ENCODE measurements at places on chromosomes 3 and 15.

GRCh38 chr3:61914276-61914675 lies 352.9 kb downstream of the PTPRG start:
- no peak for DNase-seq

DNA sequence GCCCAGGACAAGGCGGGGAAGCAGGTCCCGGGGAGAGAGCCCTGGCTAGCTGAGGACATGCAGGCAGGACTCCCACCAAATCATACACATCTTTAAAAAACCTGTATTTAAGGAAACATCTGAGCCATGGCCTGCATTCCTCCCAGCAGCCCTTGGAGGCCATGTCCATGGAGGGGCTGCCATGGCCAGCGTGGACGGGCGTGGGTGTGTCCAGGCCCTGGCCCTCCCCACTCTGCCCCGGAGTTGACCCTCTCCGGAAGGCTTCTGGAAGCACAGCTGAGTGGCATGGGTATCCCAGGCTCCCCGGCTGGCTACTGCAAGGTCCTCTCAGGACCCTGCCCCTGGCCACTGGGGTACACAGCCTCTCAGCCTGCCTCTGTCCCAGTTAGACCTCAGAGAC lies 149.8 kb downstream of the NSMCE3 start:
- no peak for DNase-seq

DNA sequence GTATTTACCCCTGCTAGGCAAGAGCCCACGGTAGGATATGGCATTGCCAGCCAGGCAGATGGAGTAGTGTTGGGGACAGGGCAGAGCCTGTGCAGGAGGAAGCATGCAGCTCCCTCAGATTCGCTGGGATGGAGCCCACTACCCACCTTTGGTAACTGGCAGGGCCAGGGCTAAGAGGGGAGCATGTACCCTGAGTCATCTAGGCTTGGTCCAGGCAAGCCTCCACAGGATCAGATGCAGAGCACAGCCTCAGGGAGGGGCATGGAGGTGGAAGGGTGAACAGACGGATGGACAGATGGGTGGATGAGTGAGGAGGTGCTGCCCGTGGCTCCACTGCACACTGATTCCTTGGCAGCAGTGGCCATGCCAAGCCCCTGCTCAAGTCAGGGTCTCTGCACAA lies 33.0 kb downstream of the IL20RB start:
- DNase-seq = no peak

GRCh38 chr15:55484917-55485672 lies 22.9 kb downstream of the DNAAF4 start:
- DNase-seq = no peak

DNA sequence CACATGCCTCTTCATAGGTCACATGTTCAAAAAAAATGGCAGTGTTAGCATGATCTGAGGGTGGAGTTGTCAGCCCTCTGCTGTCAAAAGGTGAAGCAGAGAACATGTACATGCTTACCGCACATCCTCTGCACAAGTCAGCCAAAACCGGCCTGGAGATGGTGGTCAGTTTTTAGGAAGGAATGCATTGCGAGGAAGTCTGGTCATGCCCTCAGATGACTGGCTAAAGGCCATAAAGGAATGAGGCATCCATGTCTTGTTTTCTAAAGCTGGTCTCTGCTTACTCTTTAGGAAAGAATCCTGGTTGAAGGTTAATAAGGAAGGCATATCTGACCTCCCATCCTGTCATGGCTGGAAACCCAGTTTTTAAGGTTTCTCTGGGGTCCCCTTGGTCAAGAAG lies 292.0 kb upstream of the CCDC54 start:
- DNase-seq = no peak

DNA sequence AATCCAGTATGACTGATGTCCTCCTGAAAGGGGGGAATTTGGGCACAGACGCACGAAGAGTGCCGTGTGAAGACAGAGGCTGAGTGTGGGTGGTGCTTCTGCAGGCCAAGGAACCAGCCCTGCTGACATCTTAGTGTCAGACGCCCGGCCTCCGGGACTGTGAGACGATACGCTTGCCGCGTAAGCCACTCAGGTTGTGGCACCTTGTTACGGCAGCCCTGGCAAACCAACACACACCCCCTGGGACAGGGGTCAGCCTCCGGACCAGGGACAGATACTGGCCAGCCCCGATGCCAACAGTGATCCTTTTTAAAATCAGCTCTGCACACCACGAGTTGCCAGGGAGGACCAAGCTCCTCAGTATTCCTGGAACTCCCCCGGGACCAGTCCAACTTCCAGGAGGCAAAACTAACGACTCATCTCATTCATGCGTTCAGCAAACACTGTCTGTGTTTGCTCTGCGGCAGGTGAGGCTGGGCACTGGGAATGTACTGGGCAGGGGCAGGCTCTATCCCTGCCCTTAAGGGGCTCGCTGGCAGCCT lies 21.2 kb upstream of the PIGZ start:
- no peak for DNase-seq

GRCh38 chr3:121957674-121958415 lies 63.6 kb downstream of the SLC15A2 start:
- DNase-seq = no peak

DNA sequence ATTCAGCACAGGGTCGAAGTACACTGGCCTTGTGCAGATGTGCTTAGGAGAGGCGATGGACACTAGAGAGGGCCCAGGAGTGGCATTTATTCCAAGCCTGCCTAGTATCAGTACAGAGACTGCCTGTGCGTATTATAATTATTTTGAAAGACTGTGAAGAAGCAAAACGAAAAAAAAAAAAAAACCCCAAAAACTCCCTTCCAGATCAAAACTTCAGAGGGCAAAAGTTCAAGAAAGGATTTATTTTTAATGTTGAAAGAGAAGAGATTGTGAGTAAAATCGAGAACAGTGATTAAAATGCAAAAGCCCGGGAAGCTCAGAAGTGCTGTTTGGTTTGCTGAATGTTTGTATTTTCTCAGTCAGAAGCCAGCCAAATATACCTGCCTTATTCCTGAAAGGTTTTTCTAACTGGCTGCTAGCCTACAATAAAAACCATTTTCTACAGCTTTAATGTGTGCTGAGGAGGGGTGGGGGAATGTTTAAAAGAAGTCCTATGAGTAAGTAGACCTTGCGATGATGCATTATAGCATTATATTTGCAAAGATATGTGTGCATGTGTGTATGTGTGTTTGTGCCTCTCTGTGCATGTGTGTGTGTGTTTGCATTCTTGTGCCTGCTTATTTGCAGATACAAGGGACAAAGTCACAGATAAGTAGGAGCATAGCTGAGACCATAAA lies 19.3 kb upstream of the LZTFL1 start:
- DNase-seq = no peak

DNA sequence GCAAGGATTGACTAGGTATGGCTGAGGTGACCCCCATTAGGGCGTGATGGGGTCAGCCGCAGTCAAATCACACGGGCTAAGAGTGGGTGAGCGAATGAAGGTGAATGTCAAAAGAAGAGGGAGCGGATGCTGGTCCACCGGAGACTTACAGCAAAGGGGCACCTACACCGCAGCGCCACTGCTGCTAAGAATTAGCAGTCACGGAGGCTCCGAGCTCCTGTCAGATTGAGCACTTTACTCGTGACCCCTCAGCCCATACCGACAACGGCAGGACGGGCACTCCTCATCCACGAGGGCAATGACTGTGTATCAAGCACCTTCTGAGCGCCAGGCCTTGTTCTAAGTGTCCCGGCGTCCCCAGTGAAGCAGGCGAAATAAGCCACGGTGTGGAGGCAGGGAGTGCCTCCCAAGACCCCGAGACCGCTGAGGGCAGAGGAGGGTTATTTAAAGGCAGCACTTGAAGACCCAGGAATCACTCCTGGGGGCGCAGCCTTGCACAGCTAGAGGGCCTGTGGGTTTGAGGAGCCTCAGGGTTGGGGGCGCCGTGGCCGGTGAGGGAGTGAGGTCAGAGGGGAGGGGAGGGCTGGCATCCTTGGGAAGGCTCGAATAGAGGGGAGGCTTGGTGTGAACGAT lies 61.6 kb upstream of the GATA2 start:
- no peak for DNase-seq

GRCh38 chr3:77303955-77304699 lies 264.2 kb downstream of the ROBO2 start:
- no peak for DNase-seq

- no peak for DNase-seq
Measured at GRCh38 chr3:46700772-46701171, 420 bp upstream of the TMIE start.

GRCh38 chr3:139653582-139653981 lies 24.2 kb downstream of the NMNAT3 start:
- DNase-seq = no peak

DNA sequence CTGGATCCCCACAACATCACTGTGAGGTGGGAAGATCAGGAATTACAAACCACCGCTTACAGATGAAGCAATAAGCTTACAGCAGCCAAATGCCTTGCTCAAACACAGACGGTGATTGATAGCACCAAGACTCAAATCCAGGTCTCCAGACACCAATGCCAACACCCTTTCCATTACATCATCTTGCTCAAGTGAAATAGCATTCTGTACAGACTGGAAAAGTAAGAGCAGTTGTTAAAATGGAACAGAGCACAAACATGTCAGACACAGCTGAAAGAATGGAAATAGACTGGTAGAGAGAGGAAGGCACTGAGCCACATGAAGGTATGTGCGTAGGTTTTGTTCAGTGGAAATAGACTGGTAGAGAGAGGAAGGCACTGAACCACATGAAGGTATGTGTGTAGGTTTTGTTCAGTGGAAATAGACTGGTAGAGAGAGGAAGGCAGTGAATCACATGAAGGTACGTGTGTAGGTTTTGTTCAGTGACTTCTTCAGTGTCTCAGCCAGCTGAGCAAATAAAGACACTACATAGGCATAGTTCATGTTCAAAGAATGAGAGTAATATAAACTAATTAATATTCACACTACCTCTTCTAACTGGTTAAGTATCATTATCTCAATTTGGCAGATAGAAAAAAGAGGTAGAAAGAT lies 15.6 kb downstream of the CLDN1 start:
- peak; percentile 20 for DNase-seq

DNA sequence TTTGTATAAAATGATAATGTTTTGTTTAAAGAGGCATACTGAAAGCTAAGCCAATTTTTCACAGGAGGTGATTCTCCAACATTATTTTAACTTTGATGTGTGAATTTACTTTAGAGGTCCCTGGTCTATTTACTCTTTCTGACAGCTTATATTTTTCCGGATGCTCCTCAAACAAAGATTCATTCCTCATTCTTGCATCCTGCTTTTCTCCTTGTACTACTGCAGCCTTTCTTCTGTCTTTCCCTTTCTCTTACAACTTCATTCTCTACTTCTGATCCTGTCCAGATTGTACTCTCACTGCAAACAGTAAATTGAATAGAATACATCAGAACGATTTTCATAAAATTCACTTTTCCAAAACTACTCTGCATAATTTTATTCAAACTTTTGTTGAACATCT lies 5.1 kb downstream of the NPTN start:
- no peak for DNase-seq

GRCh38 chr15:85010071-85010385 lies 28.4 kb downstream of the PDE8A start:
- no peak for DNase-seq

DNA sequence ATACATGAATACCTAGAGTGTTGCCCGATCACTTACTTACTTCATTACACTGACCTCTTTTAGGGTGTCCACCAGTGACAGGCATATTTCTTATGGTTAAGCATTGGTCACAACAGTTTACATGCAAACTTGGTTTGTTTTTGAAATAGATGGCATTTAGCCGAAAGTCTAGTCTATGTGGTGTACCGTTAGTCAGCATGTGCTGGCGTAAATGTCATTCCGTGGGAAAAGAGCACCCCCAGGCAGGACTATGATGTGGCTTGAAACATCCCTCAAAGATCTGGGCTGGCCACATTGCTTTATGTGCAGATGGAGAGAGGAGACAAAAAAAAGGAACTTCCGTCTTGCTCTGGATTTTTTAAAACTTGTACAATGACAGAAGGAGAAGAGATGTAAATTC lies 357.0 kb upstream of the ICE2 start:
- no peak for DNase-seq

DNA sequence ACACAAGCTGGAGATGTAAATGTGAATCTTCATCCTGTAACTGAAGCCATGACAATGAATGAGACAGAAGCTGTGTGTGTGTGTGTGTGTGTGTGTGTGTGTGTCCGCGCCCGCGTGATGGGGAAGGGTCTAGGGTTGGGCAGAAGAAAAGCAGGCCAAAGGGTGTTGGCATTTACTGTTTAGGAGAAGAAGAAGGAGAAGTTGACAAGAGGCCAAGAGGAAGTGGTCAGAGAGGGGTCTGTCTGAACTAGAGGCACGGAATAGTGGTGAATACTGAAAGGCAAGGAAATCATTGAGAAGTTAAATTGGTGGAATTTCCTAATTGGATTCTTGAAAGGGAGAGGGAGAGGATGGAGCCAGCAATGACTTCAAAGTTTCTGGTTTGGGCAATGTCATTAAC lies 5.6 kb upstream of the NCEH1 start:
- no peak for DNase-seq

- no peak for DNase-seq
Measured at GRCh38 chr3:128609294-128609693, 41.3 kb downstream of the RPN1 start.

All from fibroblast of skin of left quadriceps (primary cell).